ENCODE measurements at places on chromosomes 11 and 22.
A peak's percentile ranks its signal among the peaks of the same experiment; 100 is the strongest.

- no peak for DNase-seq
These were observed 601.0 kb upstream of the RAG2 start for GRCh38 chr11:37199082-37199481.

DNA sequence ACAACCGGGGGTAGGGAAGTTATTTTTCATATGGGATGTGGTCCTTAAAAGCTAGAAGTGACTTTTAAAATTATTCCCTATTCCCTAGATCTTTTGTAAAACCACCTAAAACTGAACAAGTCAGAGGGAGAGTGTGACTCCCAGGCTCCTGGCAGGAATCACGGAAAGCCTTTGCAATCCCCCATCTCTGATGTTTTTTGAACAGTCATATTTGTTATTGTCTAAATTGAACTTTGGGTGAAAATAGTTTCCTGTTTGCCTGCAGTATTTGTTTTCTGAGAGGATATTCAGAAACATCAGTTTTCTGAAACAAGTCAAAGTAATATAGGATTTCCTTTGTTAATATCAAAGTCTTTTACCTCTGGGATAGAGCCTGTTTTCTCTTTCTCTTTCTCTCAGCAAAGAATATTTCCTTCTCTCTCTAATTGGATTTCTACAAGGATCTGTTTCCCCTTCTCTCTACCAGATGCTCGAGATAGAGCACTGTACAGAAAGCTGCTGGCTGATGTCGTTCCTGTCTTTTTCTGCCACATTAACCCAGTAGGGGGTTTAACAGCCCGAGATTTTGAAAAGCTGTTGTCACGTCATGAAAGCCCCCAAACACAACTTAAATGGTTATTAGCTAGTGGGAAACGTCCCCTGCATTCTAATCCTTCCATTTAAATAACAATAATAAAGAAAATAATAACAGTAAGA, 132.2 kb upstream of the PITPNB start:
- no peak for DNase-seq

- DNase-seq, result no peak
These were observed 20.1 kb upstream of the NCAM1 start for GRCh38 chr11:112941104-112941503.

- peak; percentile 48 for DNase-seq
These were observed 18.4 kb upstream of the IL2RB start for GRCh38 chr22:37167981-37168647.

DNA sequence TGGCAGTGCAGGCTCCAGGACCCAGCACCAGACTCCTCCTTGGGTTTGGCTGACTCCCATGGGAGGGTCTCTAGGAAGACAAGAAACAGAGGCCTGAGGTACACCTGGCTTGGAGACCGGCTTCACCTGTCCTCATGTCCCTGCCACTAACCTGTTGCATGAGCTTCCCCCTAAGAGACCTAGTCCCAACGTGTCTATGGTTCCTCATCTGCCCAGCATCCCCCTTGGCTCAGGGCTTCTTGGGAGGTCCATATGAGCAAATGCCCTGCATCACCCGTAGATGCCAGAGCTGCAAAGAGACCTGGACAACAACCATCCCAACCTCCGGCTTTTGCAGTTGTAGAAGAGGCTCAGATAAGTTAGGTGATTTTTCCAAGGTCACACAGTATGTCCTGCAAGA, 123.5 kb downstream of the BUD13 start:
- DNase-seq, result no peak

DNA sequence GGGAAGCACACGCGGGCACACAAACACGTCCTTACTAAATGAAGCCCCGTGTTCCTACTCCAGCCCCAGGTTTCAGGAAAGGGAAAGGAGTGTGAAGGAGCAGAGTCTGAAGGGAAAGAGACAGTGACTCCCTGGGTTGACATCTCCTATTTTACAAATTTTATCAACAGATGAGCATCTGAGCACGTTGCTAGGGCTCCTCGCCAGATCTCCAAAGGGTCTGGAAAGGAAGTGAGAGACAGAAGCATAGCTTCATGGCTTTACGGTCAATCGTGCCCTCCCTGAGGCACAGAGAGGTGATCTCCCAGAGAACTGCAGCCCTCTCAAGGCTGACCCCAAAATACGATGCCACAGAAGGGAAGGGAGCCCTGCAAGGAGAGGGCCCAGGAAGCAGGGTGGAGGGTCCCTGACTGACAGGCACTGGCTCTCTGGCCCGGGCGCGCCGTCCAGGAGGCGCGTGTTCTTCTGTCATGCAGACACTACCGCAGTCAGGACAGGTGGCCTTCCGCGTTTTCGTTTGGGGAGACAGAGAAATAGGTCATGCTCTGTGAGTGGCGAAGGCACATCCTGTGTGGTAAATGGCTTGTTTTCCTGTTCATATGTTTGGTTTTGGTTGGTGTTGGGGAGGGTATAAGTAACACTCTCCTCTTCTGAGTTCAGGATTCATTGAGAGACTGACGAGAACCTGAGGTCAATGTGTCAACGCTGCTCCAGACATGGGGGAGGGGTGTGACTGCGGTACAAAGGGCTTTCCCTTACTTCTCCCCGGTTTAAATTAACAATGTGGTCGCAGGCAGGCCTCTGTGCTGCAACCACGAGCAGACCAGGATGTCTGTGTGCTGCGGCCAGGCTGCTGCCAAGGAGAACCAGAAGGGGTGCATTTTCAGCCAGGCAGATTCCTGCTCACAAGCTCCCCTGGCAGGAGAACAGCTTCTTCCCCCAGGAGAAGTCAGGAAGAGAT, 813.3 kb downstream of the OPCML start:
- peak; percentile 27 for DNase-seq

DNA sequence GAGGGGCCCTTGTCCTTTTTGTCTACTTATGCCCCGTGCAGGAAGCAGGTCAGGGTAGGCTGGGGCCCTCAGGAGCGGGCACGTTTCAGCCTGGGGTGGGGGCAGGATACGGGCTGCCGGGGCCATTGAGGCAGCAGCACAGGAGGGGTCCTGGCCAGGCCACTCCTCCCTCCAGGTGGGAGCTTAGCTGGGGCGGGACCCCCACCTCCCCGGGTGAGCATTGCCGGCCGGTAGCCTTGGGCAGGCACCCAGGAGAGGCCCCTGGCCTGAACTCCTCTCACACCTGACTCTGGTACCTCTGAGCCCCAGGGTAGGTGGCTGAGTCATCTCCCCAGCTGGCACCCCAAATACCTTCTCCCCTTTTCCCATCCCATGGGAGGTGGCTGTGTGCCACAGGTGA, 5.0 kb upstream of the MUC6 start:
- DNase-seq, result no peak

DNA sequence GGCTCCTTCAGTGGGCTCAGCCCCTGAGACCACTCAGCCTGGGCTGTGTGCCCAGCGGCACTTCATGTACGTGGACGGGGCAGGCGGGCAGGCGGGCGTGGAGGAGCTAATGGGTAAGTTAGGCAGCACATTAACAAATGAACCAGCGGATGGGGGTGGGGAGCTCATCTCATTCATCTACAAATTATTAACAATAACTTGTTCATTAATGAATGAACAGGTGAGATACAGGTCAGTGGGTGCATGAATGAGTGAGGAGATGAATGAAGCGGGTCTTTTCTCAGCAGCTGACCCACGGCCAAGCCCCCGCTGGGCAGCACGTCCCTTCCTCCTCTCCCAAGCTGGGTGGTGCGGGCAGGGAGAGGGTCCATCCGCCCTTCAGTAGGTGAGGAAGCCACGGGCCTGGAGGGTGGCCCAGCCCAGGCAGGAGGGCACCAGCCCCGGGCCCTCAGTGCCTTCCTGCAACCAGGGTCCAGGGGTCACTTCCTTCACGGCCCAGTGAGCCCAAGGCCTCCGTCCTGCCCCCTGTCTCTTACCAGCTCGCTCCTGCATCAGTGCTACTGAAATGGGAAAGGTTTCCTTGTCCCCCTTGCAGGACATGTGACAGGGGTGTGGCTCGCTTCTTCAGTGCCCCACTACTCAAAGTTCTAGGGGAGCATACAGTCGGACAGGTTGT, 60.5 kb upstream of the KCNQ1OT1 start:
- peak; percentile 22 for DNase-seq

GRCh38 chr11:118843565-118843964, 40.1 kb upstream of the CXCR5 start:
- no peak for DNase-seq

DNA sequence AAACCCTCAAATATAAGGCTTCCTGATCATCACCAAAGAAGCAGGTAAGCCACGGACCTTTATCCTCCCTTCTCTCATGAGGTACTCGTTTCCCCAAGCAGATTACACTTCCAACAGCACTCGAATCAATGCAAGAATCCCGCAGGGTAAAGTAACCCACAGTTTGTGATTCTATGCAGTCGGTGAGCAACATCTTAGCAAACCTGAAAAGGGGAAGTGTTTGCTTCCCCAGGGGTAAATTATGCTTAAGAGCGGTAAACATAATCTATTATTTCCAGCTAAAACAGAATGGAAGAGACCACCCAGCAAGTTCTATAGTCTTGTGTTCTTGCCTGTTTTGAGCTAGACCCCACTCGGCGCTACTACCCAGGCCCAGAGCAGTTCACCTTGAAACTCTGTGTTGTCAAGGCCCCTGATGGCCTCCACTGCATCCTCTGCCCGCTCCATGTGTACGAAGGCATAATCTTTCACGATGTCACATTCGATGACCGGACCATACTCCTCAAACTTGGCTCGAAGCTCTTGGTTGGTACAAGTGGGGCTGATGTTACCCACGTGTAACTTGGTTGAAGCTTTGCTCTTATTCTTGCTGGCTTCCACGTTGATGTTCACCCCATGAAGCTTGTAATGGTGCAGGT, 1.3 kb downstream of the RBM4B start:
- DNase-seq, result no peak

DNA sequence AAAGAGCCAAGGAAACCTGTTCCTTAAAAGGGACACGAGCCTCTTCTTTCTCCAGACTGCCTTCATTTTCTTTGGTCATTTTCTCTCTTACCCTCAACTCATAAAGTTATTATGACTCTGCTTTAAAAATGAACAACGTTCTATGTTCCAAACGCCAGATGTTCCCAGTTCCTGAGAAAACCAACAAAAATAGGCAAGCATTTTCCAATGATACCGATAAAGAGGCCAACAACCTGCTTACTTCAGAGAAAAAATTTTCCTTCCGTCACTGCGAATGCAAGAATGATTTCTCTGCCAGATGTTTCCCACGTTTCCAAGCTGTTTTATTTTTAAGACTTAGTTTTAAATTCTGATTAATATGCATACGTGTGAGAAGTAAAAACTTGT, 315 bp upstream of the TRPC6 start:
- DNase-seq, result no peak

DNA sequence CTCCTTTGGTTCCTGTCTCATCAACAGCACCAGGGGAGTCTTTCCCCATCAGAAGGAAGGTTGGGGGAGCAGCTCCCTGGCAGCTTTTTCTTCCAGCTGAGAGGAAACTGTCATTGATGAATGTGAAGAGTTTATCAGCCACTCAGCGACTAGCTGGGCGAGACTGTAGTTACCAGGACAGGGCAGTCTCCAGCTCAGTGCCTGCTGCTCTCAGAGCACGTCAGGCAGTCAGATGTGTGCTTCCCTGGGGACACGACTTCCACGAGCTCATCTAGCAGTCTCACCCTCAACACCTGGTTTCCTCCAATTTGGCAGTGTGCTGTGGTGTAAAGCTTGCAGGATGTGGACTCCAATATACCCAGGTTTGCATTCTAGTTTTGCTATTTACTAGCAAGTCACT, 12.5 kb upstream of the C1QTNF4 start:
- DNase-seq, result no peak

DNA sequence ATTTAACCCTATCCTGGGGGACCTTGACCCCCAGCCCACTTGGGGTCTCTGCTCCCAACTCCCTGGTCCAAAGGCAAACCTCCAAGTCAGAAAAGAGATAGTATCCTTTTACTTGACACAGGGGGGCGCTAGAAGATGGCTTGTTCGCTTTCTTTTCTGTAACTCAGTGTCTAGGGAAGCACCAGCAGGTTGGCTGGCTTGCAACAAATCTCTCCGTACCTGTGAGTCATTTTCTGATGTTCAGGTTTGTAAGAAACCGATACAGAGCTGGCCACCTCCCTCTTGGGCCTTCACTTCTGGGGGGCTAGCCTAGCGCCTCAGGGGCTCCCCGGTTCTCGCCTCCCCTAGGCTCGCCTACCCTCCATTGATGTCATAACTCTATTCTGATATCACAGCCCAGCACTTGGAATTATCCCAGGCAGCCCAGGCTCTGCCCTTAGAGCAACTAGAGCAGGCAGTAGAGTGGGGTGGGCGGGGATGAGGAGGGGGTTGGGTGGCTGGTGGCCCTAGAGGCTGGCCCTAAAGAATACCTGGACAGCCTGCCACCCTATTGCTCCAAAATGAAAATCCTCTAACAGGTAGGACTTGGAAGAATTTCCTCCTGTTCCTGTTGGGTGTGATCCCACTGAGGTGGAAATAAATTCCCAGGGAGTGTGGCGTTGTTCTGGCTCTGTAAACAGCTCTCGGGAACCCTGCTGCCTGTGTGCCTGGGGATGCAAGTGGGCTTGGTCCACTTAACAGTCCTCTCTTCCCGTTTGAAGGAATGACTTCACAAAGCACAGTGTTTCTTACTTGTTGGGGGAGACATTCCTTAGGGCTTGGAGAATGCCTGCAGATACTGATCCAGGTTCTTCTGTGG, 69.4 kb downstream of the OSBP2 start:
- no peak for DNase-seq

- no peak for DNase-seq
These were observed 23.9 kb downstream of the TMEM123 start for GRCh38 chr11:102428696-102429095.

DNA sequence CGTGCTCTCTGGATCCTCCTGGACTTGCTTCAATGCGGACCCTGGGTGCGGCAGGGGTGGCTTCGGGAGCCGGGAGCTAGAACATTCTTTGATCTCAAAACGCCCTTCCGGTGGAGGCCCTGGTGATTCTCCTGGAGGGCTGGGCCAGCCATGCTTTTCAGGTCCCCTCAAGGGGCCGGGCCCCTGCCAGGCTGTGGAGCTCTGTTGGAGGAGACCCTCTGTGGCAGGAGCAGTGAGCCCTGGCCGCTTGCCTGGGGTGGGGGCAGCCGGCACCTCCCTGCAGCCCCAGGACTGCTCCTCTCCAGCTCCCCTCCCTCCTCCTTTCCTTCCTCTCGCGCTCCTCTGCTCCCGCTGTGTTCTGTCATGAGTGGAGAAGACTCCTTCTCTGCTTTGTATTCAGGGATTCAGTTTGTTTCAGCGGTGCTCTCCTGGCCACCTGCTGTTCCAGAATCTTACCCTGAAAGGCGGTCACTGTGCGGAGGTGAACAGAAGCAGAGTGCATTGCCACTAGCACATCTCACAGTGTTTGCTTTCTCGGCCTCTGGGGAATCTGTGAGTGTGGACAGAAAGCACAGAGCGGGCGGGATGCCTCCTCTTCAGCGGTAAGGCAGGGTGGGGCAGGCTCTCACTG, 289.1 kb downstream of the TBC1D22A start:
- DNase-seq, result peak; percentile 13

DNA sequence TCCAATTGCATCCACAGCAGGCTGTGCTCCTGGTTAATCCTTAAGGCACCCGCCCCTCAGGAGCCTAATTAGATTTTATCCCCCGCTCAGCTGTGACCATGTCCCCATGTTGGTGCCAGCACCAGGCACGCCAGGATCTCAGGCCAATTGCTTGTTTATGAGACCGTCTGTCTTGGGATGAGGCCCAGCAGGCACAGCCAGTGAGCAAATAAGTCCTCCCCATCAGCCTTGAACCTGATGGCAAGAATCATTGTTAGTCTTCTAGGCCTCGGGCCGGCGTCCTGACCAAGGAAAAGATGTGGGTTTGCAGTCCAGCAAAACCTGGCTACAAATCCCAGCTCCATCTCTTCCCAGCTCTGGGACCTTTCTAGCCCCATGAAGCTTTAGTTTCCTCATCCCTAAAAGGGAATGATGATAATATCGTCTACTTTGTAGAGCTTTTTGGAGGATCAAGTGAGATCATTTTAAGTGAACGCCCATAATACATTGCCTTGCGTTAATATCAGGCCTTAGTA, 57.3 kb downstream of the TP53I11 start:
- no peak for DNase-seq
